Stomach (tissue), 19 donors: ENCODE measurements at places on chromosomes 2 and 18.

DNA sequence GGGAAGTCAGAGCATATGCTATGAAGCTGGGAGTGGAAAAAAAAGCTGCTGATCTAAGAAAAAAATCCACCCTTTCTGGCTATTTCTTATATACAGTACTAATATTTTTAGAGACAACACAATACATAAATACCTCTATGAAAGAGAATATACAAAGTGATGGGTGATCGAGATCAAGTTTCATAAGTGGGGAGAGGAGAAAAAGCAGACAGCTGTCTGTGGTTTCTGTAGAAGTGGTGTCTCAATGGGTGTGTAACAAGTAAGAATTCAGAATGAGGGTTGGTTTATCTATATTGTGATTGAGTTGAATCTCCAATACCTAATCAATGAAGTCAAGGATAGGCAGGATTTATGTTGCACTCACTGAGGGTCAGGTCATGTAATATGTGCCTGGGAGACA lies 191.0 kb downstream of the HNMT start:
- no peak for DNase-seq

- no peak for DNase-seq
Observed at GRCh38 chr18:57920036-57920435, 116.9 kb upstream of the ATP8B1 start.

- DNase-seq: no peak
Observed at GRCh38 chr2:153819074-153819473, 52.6 kb upstream of the GALNT13 start.

GRCh38 chr2:30385327-30385726 lies 61.7 kb upstream of the LCLAT1 start:
- no peak for DNase-seq
